ENCODE measurements at places on chromosomes 5 and 9.

- no peak for DNase-seq
Measured at GRCh38 chr5:61332358-61332749, 296 bp downstream of the ZSWIM6 start.

- DNase-seq = no peak
Measured at GRCh38 chr9:116390303-116391228, 237.0 kb downstream of the PAPPA start.

DNA sequence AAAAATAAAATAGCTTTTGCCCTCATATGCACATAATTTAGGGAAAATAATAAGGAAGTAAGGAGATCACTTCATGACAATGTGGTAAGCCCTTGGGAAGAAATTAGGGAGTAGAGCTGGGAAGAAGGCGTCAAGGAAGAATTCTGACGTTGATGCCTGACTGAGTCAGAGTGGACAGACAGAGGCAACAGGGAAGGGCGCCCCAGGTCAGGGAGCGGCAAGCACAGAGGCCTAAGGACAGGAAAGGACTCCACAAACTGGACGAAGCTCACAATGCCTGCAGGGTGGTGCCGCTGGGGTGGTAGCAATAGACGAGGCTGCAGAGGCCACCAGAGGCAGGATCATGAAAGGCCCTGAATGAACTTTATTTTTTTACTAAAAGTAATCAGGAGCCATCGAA lies 7.6 kb downstream of the DRD1 start:
- DNase-seq = no peak

DNA sequence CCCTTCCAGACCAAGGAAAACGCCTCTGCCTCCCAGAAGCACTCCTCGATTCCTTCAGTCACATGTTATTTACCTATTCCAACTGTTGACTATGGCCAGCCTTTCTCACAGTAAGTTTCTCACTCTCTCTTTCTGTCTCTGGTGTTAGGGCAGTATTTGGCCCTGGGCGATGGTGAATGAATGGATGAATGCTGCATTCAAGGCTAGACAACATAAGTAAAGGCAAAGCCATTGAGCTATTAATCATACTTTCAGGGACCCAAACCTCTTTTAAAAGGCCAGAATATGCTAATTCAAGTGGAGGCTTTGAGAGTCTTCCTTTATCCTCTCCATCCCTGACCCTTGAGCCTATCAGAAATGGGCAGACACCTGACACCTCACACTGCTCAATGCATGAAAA lies 78.5 kb downstream of the SEC61B start:
- no peak for DNase-seq

- no peak for DNase-seq
Measured at GRCh38 chr9:38249587-38250210, 142.8 kb upstream of the ALDH1B1 start.

All from left hindlimb (tissue), 1 donor.